ENCODE measurements at places on chromosomes 12 and 14.

DNA sequence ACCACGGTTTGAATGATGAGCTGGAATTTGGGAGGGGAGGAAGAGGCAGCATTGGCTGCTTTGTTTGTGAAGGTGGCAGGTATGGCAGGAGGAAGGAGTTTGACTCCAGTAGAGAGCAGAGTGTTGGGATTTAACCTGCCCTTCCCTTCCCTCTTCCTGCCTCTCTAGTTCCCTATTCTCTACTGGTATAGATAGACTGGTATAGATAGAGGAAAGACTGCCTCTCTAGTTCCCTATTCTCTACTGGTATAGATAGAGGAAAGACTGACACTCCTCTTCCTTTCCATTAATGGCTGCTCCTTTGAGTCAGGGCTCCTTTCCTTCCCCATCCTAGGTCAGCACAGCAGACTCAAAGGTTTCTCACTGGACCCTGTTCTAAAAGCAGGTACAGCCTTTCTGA is 8.4 kb upstream of the SYCP3 start:
- no peak for DNase-seq

- no peak for DNase-seq
These were observed 94.0 kb downstream of the C12orf50 start for GRCh38 chr12:87935216-87935615.

DNA sequence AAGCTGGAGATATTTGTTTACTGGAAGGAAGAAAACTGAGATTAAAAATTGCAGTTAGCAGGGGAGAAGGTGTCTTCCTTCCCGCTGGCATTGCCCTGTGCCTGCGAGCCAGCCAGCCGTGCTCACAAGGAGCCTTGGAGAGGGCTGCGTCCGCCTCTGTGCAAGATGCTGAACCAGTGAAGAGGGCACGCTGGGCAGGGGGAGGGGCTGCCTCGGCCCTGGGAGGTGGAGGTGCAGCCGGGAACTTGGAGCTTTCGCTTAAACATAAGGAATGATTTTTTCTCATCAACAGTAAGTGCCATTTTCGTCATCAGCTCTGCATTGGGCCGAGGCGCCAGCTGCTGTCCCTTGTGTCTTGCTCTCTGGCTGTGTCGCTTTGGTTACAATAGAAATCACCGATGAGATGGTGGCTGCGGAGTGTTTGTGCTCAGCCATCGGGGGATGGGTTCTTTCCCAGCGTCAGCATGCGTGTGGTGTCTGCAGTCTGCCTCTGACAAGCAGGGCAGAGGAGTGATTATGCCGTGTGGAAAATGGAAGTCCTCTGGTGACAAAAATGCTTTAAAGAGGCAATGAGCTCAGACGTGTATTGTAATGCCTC is 97.3 kb downstream of the ESR2 start:
- DNase-seq = no peak

DNA sequence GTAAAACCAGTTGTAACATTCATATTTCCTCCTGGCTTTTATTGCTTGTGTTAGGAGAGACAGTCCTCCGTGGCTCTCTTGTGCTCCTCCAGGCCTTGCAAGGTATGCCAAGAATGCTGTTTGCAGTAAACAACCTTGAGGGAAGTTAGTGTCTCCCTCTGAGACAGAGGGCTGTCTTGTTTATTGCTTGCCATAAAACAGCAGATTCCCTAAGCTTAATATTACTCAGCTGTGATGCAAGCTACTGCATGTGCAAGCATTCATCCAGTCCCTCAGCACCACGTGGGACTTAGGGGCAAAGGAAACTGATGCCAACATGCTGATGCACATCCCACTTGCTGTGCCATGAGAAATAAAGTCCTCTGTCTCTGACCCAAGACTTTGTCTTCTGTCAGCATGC is 6.6 kb downstream of the POMT2 start:
- DNase-seq = no peak

GRCh38 chr12:102776041-102776440 is 141.0 kb downstream of the PAH start:
- DNase-seq = no peak

- no peak for DNase-seq
These were observed 120.5 kb downstream of the GCH1 start for GRCh38 chr14:54781961-54782750.

- DNase-seq = no peak
These were observed 7.4 kb upstream of the GLRX5 start for GRCh38 chr14:95527387-95528002.

DNA sequence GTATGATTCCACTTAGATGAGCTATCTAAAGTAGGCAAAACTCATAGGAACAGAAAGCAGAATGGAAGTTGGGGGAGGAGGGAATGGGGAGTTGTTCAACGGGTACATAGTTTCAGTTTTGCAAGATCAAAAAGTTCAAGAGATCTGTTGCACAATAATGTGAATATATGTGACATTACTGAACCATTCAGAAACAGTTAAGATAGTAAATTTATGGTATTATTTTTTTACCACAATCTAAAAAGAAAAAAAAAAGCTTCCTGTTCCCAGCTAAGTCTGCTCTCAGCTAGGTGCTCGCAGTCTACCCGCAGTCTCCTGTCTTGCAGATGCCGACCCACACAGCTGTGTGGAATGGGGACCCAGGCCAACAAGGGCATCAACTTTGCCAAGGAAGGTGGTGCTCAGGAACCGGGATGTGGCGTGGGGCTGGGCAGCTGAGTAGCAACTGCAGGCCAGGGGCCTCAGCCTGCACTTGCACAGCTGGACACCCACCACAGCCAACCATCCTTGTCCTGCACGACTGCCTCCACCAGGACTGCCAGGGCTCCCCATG is 15.3 kb upstream of the ANO6 start:
- no peak for DNase-seq

Measured in activated CD8-positive, alpha-beta memory T cell treated with anti-CD3 and anti-CD28 coated beads for 4 hours (primary cell).